ENCODE measurements at places on chromosomes 5 and 9. TPM values are rescaled to one million over a fixed set of nuclear protein-coding genes. Genes with fewer than 3 reads are reported as not detected.

DNA sequence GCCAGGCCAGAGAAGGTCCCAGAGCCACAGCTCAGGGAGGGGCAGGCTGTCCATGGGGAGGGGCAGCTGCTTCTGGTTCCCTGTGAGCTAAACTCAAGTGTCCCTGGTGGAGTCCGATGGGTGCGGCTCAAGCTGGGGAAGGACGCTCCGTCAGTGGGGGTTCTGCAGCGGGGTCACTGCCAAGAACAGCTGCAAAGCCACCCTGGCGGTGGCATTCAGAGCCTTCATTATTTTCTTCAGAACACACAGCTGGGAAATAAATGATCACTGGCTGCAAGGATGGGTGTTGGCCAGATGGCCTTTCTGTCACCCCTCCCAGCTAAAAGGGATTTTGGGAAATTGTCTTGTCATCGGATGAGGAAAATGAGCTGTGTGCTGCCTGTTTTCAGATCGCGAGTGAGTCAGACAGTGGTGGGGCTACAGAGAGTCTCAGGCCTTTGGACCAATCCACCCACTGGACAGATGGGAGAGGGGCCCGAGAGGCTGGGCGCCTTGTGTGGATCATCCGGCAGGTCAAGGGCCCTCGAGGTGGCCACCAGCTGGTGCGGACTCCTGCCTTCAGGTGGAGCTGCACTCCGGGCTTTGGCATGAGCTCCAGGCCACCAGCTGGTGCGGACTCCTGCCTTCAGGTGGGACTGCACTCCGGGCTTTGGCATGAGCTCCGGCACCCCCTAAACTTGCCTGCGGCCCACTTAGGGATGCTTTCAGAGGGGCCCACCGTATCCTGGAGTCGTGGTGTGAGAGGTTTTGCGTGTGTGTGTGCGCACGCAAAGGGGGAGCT, 17.9 kb upstream of the GFPT2 start:
- no peak for DNase-seq

The TMEM174 gene
- total RNA-seq: not detected

- no peak for DNase-seq
Observed at GRCh38 chr9:97954550-97954989, 16.6 kb upstream of the HEMGN start.

- no peak for DNase-seq
Observed at GRCh38 chr9:78144663-78145377, 91.1 kb upstream of the CEP78 start.
